ENCODE measurements at places on chromosomes 2 and 18.

DNA sequence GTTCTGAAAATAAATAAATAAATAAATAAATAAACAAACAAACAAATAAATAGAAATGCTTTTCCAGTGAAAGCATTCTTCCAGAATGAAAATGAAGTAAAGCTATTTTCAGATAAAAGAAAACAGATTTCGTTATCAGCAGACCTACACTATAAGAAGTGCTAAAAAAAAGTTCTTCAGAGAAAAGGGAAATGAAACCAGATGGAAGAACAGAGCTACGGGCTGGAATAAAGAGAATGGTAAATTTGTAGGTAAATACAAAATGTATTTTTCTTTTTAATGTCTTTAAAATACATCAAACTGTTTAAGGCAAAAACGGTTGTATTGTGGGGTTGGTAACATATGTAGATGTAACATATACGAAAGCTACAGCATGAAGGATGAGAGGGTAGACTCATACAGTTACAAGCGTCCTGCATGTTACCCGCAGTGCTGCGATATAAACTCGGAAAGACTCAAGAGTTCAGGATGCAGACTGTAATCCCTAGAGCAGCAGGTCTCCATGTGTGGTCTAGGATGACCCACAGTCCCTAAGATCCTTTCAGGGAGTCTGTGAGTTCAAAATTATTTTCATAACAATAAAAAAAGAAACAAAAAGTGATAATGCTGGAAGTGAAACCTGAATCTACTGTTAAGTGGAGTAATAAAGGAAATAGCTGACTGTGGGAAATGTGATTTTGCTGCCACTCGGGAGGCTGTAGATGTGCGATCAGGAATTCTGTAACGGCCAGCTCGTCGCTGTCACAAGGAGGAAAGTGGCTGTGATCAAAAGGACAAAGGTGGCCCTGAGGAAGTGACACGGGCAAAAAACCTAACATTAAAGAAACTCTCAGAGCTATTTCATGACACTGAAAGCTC is 5.3 kb upstream of the RAB12 start:
- no peak for DNase-seq

DNA sequence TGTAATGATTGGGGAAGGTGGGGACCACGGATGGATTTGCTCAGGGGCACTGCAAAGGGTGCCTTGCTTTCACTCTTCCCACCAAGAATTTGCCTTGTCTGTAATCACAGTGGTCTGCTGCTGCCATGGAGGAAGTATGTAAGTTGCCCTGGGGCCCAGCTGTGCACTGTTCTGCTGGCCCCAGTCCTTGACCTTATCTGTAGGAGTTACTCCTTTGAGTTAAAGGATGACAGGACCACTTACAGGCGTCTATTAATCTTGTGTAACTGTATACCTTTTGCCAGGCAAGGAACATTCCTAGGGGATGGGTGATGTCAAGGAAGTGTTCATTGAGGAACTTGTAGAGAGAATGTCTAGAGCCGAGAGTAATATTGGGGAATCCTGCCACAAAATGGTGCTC is 212.8 kb upstream of the LRRTM1 start:
- no peak for DNase-seq

DNA sequence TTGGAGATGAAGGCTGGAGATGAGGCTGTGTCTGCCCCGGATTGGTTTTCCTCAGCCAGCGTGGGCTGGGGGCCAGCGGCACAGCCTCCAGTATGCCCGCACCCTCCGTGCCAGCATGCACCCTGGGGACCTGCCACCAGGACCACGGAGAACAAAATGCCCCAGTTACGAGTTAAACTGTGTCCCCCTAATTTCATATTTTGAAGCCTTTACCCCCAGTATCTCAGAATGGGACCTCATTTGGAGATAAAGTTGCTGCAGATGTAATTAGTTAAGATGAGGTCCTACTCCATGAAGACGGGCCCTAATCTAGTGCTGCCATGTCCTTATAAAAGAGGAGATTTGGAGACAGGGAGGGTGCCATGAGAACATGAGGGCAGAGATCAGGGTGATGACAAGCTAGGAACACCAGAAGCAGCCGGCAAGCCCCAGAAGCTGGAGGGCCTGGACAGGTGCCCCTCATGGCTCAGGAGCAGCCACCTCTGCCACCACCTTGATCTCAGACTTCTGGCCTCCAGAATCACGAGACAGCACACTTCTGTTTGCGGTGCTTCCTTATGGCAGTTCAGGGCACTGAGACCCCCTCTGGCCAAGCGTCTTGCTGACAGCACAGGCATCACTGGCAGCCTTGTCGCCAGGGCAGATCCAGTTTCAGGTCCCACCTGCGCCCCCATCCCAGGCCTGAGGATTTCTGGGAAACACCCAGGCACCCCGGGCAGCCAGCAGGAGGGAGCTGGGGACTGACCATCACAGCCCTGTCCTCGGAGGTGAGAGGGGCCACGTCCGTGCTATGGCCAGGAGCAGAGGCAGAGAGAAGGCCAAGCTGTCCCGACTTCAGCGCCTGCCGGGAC is 29.4 kb downstream of the KIF1A start:
- DNase-seq = no peak

DNA sequence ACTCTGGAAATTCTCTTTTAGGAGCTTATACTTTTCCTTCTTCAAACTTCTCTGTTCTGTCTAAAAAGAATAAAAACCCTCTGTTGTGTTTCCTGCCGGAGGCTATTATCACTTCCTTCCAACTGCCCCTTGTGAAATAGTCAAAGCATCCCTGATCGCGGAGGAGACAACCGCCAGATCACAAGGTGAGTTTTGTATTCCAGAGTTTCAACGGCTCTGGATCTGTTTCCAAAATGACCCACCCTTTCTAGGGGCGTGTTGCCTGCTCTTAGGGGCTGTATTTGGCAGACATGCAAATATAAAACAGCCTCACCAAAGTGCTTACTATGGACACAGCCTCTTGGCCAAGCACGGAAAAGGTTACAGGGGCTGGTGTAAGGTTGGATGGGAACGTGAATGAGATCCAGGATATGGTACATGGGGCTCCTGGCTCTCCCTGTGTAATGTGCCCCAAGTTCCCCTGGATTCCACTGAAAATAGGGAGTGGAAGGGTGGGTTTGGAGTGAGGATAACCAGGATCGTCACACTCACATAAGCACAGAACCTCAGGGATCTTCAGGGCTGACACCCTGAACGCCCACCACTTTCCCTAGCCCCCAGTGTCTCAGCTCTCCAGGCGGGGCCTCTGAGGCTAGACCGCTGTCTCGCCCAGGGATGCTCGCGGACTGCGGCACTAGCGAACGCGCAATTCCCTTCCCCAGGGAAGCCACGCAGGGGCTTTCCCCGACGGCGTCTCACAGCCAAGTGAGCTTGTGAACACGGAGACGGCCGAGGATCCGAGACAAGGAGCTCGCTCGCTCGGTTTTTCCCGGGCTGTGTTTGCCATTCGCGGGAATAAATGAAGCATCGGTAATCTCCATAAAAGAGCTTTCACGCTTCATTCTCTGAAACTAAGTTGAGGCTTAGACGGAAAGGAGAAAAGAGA is 14.4 kb downstream of the EN1 start:
- DNase-seq = no peak

DNA sequence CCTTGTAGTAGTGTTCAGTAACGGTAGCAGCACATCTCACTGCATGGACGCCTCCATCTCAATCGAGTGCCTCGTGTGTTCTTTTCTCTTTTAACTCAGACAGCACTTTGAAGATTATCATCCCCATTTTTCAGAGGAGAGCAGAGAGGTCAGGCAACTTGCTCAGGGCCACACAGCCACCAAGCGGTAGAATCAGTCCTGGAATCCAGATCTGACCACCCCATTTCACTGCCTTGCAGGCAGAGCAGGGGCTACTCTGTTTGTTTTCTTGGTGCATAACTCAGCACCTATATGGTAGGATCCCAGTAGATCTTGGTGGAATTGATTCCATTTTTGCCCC is 129.5 kb downstream of the SMAD7 start:
- no peak for DNase-seq

- no peak for DNase-seq
Measured at GRCh38 chr2:41970988-41971660, 76.7 kb upstream of the PKDCC start.

DNA sequence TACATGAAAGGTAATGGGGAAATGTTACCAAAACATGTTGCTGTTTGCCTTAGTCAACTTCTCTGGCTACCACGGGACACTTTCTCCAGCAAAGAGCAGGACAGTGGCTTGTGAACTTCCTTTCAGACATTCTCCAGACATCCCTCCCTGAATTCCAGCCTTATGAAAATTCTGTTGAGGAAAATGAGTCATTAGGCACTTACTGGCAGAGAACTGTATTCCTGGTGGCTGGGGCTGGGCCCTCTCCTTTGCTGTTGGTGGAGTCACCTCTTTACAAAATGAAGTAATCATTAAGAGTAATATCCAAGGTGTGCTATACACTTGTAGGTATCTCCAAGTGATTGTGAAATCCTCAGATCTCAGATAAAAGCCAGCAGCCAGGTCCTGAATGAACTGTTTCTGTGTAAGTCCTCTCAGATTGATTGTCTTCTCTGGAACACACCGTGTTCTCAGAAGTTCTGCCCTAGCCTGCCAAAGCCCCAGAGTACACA is 1.3 kb upstream of the FAP start:
- no peak for DNase-seq

GRCh38 chr2:163182764-163183354 is 344.3 kb upstream of the KCNH7 start:
- DNase-seq = no peak

GRCh38 chr2:217610401-217610814 is 392.4 kb downstream of the TNS1 start:
- DNase-seq = no peak

DNA sequence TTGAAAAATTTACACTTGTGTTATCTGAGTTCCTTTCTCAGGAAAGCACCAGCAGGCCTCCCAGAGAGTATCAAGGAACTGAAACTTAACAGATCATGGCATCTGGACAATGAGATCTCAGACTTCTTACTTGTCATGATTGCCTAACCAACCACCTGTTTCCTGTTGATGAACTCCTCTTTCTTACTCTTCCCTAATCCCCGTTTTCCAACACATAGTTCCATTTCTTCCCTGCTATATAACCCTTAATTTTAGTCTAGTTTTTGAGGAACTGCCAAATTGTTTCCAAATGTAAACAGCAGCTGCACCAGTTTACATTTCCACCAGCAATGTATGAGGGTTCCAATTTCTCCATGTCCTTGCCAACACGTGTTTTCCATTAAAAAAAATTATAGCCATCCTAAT is 6.1 kb upstream of the FAM171B start:
- no peak for DNase-seq

DNA sequence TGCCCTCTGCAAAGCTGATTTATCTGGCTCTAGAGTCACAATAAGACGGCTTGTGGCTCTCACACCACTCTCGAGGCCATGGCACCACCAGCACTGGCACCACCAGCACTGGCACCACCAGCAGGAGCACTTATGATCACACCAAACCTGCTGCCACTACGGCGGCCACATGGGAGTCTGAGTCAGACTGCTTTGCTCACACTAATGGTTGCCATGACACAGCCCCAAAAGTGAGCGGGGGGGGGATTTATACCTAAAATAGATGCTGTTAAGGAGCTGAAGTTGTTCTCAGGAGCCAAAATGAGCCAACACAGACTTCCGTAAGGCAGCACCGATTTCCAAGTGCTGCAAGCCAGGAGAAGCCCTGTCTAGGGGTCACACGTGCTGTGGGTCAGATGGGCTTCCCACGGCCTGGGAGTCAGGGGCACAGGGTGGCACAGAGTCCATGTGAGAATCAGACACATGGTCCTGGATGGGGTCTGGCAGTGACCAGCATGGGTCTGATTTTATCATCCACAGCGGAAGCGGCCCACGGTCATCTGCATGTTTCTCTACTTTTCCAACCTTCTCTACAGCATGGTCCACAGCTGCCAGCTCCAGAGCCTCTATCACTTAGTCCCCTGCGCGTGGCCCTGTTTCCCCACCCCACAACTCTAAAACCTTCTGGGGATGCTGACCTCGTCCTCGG is 16.7 kb downstream of the DNMT3A start:
- DNase-seq = no peak

- DNase-seq = no peak
Measured at GRCh38 chr2:183153967-183154366, 29.7 kb downstream of the NUP35 start.

DNA sequence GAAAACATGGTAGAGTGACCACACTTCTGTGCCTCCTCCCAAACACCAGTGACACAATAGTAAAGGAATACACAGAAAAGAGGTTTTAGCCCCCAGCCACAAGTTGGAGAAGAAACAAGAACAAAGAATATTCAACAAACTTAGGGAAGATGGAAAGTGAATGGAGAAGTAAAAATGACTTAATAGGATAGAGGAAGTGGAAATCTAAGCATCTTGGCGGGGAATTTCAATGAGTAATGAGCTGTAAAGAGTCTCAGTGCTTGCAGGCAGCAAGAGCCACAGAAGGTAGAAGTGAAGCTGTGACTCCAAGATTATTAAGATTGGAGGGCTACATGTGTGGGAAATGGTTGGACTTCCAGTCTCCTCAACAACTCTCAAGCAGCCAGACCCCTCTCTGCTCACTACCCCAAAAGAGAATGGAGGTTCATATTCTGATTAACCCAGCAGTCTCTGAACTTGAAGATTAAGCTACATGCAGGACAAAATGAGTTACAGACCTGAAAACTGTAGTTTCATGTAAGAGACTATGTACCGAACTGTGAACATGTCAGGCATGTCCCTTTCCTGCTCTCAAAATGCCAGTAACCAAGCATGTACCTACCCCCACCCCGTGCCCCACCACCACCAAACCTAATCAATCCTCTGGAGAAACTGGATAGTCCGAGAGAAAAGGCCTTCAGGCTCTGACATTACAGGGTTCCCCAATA is 16.9 kb upstream of the HNRNPLL start:
- no peak for DNase-seq

- DNase-seq = no peak
Measured at GRCh38 chr2:207499114-207499513, 30.6 kb upstream of the CREB1 start.

DNA sequence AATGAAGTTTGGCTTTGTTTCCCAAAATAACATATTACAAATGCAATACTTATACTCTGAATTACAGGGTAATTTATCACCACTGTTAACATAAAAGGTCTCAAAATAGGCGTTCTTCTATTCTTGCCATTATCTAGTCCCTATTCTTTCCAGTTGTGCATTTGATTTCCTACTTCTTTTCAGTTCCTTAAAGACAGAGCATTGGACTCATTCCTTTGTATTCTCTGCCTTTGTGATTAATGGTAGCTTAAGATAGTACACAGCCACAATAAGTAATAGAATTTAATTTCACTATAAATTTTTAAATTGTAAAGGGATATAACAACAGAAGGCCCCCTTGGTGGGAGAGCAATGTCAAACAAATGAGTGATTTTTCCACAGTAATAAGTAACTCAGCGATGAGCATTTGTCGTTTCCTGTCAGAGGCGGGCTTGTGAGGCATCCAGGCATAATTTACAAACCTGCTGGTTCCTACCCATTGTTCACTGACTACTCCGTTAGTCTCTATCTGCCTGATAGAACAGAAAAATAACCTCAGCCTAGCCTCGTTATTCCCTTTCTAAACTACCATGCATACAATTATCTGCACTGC is 456.6 kb upstream of the REG3G start:
- DNase-seq = no peak

GRCh38 chr18:25817546-25818237 is 272.7 kb downstream of the SS18 start:
- no peak for DNase-seq

- DNase-seq = no peak
Measured at GRCh38 chr18:58947136-58947732, 82.6 kb downstream of the ZNF532 start.

- no peak for DNase-seq
Measured at GRCh38 chr2:72710418-72711152, 115.2 kb downstream of the EXOC6B start.

Measured in T-helper 22 cell (primary cell).